ENCODE measurements at places on chromosomes 2 and 18. TPM values are rescaled to one million over a fixed set of nuclear protein-coding genes. Genes with fewer than 3 reads are reported as not detected.
A peak's percentile ranks its signal among the peaks of the same experiment; 100 is the strongest.

DNA sequence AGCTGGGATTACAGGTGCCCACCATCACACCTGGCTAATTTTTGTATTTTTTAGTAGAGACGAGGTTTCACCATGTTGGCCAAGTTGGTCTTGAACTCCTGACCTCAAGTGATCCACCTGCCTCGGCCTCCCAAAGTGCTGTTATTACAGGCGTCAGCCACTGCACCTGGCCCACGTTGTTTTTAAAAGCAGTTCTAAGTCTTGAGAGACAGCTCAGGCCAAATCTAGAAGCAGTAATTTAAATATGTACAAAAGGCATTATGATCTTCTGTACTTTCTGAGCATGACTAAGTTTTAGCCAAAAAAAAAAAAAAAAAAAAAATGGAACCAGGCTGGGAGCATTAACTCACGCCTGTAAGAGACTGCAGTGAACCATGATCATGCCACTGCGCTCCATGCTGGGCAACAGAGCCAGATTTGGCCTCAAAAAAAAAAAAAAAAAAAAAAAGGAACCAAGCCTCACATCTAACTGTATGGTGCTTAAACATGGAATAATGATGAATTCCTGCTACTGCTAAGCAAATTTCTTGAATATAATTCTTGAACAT lies 4.0 kb downstream of the ABHD3 start:
- DNase-seq, result no peak
- no peaks in the 10 kb centered on the region for H3K27me3 ChIP-seq
- no peaks in the 10 kb centered on the region for H3K4me1 ChIP-seq

DNA sequence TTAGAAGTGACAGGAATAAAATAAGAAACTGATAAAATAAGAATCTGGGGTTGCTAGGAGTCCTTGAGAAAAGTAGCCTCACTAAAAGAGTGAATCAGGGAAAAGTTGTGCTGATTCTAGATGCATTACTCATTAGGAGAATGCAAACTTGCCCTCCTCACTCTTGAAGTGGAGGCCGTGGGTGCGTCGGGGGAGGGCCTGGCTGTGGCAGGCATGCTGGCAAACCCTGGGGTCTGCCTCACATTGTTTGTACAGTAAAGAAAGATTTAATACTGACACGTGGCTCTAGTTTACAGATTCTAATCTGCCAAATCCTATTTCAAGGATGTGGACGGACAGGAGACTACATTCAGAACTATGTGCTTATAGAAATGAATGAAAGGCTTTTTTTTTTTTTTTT lies 41.9 kb downstream of the TANC1 start:
- no peak for DNase-seq
- H3K36me3 ChIP-seq, result no peaks in the 10 kb centered on the region
- no peaks in the 10 kb centered on the region for H3K4me1 ChIP-seq
- H3K27ac ChIP-seq, result no peak overlapping the region
- H3K4me3 ChIP-seq, result no peak overlapping the region
- H3K27me3 ChIP-seq, result no peaks in the 10 kb centered on the region

DNA sequence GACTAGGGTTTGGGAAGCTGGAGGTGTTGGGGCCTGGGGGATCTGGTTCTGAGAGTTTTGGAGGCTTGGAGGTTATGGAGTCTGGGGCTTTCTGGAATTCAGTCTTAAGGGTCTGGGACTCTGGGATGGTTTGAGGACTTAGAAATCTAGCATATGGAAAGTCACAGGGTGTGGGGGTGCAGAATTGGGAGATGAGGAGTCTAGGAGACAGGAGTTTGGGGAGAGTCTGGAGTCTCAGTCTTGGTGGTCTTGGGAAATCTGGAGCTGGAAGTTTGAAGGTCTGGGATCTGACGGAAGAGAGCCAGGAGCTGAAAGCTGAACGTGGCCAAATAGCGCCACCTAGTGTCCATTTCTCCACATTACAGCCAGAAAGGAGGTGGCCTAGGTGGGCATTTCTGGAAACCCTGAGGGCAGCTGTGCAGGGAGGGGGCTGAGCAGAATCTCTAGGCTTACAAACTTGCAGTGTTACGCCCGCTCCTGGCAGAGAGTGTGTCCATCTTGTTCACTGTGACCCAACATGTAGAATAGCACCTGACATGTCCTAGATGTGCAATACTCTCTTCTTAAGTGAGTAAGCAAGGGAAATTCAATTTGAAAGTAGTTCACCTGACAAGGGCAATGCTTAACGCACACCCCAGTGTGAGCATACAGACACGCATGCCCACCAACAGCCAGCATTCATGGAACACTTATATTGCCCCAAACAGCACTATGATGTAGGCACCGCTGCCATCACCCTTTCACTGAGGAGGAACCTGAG lies 204.8 kb downstream of the TFCP2L1 start:
- H3K4me3 ChIP-seq, result no peak overlapping the region
- H3K27me3 ChIP-seq, result no peaks in the 10 kb centered on the region
- DNase-seq, result peak; percentile 46

- H3K27ac ChIP-seq, result no peak overlapping the region
- H3K4me1 ChIP-seq, result no peaks in the 10 kb centered on the region
- no peak overlapping the region for H3K4me3 ChIP-seq
- no peaks in the 10 kb centered on the region for H3K27me3 ChIP-seq
Observed at GRCh38 chr18:21267400-21267799, 25.4 kb downstream of the GREB1L start.

DNA sequence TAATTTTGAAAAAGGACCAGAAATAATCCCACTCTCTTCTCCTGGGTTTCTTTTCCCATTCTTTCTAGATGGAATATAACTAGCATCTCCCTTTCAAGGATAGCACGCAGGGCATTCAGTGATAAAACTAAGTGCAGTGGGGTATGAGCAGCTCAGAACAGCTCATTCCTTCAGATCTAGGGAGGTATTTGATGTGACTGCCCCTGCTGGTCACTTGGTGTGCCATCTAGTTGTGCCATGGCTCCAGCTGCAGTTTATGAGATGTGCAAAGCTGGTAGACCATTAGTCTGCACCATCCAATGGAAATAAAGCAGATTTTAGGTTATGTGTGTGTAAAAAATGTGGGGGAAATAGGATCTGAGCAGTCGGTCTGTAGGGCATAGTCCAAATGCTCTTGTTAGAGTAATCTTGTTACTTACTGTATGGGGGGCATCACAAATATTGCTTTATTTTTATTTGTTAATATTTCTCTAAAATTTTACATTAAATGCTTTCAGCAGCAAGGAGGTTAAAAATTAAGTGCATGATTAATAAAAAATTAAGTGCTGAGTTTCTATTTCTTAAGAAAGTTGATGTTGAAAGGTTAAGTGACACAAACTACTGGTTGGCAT lies 38.9 kb downstream of the CTAGE1 start:
- H3K27ac ChIP-seq, result no peak overlapping the region
- no peaks in the 10 kb centered on the region for H3K36me3 ChIP-seq
- no peak overlapping the region for H3K4me3 ChIP-seq

- H3K27ac ChIP-seq, result no peak overlapping the region
- H3K36me3 ChIP-seq, result no peaks in the 10 kb centered on the region
- H3K4me1 ChIP-seq, result no peaks in the 10 kb centered on the region
- no peak for DNase-seq
Observed at GRCh38 chr2:68765739-68766375, 31.2 kb downstream of the ARHGAP25 start.

Gene EMILIN2
- total RNA-seq, result 33.6 TPM

DNA sequence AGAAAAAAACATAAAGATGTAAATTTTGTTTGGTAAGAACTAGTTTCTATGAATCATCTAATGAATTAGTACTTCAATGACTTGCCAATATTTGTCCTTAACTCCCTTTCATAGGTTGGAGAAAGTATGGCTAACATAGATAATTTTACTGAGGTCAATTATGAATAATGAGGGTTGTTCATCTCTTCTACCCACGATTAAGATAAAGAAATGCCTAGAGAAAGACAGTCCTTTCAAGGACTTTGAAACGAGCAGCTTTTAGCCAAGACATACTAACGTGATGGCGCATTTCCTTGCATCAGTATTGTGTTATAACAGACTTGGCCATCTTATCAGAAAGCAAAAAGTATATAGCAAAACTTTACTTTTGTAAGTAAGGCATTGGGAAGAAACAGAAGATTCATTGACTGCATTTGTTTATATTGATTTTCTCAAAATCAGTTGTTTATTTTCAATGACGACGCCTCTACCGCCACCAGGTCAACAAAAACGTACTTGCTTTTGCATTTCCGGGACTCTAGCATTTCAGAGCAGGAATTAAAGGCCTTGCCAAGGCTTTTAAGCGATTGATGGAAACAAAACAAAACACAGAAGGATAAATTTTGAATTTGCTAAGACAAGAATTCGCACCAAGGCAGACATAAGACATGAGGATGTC lies 961 bp downstream of the RBM43 start:
- no peaks in the 10 kb centered on the region for H3K27me3 ChIP-seq
- peak overlapping the region; percentile 71 for H3K4me3 ChIP-seq
- no peak for DNase-seq

DNA sequence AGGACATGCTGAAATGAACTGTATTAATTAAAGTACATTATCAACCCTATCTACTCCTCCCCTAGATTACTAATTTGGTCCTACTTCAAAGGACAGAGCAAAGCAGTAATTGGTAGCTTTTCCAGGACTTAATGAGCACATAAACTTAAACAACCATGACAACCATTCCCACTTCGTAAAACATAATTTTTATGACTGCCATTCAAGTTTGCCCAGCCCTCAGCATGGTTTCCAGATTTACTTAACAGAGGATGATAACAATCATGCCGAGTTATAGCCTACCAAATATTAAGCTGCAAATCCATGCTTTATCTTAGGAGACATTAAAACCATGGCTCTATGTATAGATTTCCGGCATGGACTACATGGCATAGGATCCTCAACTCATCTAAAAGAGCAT lies 401.1 kb upstream of the CHAC2 start:
- H3K27me3 ChIP-seq, result no peaks in the 10 kb centered on the region
- H3K27ac ChIP-seq, result no peak overlapping the region
- no peak for DNase-seq
- H3K36me3 ChIP-seq, result no peaks in the 10 kb centered on the region

- H3K4me1 ChIP-seq, result no peaks in the 10 kb centered on the region
- H3K36me3 ChIP-seq, result no peaks in the 10 kb centered on the region
- no peak overlapping the region for H3K4me3 ChIP-seq
- H3K27ac ChIP-seq, result no peak overlapping the region
- H3K27me3 ChIP-seq, result no peaks in the 10 kb centered on the region
- DNase-seq, result no peak
Observed at GRCh38 chr18:47526147-47526546, 274.7 kb upstream of the SKOR2 start.

Gene IL1RL2
- total RNA-seq, result 3.8 TPM

DNA sequence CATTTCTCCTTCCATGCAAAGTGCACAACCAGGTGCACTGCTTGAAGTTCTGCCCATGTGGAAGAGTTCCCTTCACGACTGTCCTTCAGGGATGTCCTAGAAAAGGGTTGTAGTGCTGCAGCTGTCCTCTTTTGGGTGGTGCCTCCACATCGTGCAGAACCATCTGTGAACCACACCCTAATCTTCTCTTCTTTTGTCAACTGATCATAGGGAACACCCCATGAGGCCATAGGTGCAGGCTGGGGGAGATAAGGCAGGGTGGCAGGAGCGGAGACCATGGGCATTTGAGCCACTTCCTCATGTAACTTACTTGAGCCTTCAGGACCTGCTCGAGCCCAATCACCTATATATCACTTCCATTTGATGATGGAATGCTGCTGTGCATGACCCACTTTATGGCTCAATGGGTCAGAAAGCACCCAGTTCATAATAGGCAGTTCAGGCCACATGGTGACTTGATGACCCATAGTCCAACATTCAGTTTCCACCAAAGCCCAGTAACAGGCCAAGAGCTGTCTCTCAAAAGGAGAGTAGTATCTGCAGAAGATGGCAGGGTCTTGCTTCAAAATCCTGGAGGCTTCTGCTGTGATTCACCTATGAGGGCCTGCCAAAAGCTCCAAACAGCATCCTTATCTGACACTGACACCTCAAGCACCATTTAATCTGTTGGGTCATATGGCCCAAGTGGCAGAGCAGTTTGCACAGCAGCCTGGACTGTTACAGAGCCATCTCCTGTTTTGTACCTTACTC lies 84.7 kb upstream of the CYRIA start:
- H3K36me3 ChIP-seq, result no peaks in the 10 kb centered on the region
- no peaks in the 10 kb centered on the region for H3K27me3 ChIP-seq
- no peak for DNase-seq
- H3K4me3 ChIP-seq, result no peak overlapping the region

DNA sequence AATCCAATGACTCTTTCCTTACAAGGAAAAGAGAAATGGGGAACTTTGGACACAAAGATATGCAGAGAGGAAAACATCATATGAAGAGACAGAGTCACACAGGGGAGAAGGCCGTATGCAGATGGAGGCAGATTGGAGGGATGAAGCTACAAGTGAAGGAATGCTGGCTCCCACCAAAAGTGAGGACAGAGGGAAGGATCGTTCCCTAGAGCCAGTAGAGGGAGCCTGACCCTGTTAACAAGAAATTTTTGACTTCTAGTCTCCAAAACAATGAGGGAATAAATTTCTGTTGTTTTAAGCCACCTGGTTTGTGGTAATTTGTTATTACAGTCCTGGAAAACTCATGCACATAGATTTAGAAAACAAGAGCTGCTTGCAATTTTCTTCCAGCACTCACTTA lies 169.3 kb downstream of the PMAIP1 start:
- H3K27me3 ChIP-seq, result no peaks in the 10 kb centered on the region
- H3K4me3 ChIP-seq, result no peak overlapping the region
- no peaks in the 10 kb centered on the region for H3K4me1 ChIP-seq
- H3K36me3 ChIP-seq, result no peaks in the 10 kb centered on the region
- H3K27ac ChIP-seq, result no peak overlapping the region
- DNase-seq, result no peak

DNA sequence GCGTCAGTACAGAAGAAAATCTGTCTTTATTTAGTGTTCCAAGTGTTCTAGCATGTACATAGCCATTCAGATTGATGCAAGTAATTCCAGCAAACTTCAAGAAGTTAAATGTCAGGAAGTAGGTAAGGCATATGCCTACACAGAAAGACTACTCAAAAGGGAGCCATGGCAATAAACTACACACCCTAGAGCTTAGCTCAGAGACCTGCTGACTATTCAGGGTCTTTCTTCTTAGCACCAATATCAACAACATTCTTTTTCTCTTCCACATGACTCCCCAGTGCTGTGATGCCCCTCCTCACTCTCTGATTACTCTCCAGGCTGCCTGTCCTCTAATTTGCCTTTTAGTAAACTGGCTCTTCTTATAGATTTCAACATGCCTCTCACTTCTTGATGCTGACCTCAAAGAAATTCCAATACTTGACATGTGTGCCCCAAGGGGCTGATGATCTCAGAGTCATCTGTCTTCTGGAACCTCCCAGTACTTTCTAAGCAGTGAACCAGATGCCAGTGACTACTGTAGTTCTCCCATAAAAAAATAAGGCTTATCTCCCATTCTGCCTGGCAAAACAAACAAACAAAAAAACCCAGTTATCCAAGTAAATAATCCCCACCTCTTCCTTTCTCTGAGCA lies 909.2 kb upstream of the FANCL start:
- DNase-seq, result no peak
- H3K4me3 ChIP-seq, result no peak overlapping the region
- no peaks in the 10 kb centered on the region for H3K36me3 ChIP-seq
- H3K4me1 ChIP-seq, result no peaks in the 10 kb centered on the region
- H3K27me3 ChIP-seq, result no peaks in the 10 kb centered on the region

Gene EIF2B4
- total RNA-seq, result 51.8 TPM

Gene HOXD8
- 10.4 TPM for total RNA-seq

- H3K36me3 ChIP-seq, result no peaks in the 10 kb centered on the region
- DNase-seq, result no peak
- H3K27me3 ChIP-seq, result no peaks in the 10 kb centered on the region
- H3K27ac ChIP-seq, result no peak overlapping the region
- no peaks in the 10 kb centered on the region for H3K4me1 ChIP-seq
Observed at GRCh38 chr2:224069172-224069571, 30.1 kb upstream of the SERPINE2 start.

GRCh38 chr2:150125708-150126107 lies 361.8 kb downstream of the RND3 start:
- no peak for DNase-seq
- H3K36me3 ChIP-seq, result no peaks in the 10 kb centered on the region
- H3K4me3 ChIP-seq, result no peak overlapping the region
- H3K27me3 ChIP-seq, result no peaks in the 10 kb centered on the region

Data from prostate gland (tissue), 2 donors.